ENCODE measurements at places on chromosomes 16 and 17.

DNA sequence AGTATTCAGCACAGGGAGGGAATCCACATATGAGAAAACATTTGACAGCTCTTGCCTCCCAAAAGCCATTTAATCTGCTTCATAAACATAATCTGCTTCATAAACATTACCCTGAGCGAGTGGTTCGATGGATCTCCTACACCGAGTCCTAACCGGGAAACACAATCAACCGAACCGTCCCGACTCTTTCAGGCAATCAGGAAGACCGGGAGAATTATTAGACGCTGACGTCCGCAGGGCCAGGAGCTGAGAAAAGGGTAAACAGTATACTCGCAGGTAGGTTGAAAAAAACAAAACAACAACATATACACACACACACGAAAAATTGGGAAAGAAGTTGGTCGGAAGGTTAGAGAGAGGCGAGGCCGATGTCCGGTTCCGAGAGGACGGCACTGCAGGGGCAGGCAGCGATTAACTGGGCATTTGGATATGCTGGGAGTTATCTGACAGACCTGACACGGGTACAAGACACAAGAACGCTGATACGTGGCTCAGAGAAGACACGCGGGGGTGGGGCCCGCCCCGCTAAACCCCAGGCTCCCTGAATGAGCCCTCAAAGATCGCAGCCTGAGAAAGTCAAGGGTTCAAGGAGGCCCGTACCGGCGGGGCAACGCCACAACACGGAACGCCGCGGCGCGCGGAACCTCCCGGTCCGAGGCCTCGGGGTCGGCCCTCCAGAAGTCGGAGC, 585 bp downstream of the AP1G1 start:
- no peak for DNase-seq

GRCh38 chr16:5205361-5206040, 107.9 kb upstream of the EEF2KMT start:
- DNase-seq = no peak

- no peak for DNase-seq
Measured at GRCh38 chr16:23048164-23048563, 101.1 kb downstream of the USP31 start.

DNA sequence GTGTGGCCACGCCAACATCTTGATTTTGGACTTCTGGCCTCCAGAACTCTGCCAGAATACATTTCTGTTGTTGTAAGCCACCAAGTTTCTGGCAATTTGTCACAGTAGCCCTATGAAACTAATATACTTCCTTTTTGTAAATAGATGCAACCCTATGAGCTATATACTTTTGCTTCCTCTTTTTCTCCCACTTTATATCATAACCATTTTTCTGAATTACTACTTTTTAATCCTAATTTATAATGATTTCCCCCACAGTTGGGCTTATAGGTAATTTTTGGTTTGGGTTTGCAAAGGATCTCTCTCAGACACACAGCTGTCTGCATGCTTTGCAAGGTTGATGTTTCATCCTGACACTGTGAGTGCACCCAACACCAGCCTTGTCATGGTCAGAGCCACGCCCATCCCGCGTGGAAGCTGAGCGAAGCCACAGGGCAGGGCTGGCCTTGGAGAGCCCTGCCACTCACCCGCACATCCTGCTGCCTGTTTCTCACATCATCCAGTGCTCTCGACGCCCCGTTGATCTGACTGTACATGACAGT, 5.8 kb downstream of the TRIM25 start:
- no peak for DNase-seq

- DNase-seq = no peak
Measured at GRCh38 chr17:16428098-16428882, 12.9 kb downstream of the TRPV2 start.
